ENCODE measurements at places on chromosomes 12 and 14. TPM values are rescaled to one million over a fixed set of nuclear protein-coding genes. Genes with fewer than 3 reads are reported as not detected.

DNA sequence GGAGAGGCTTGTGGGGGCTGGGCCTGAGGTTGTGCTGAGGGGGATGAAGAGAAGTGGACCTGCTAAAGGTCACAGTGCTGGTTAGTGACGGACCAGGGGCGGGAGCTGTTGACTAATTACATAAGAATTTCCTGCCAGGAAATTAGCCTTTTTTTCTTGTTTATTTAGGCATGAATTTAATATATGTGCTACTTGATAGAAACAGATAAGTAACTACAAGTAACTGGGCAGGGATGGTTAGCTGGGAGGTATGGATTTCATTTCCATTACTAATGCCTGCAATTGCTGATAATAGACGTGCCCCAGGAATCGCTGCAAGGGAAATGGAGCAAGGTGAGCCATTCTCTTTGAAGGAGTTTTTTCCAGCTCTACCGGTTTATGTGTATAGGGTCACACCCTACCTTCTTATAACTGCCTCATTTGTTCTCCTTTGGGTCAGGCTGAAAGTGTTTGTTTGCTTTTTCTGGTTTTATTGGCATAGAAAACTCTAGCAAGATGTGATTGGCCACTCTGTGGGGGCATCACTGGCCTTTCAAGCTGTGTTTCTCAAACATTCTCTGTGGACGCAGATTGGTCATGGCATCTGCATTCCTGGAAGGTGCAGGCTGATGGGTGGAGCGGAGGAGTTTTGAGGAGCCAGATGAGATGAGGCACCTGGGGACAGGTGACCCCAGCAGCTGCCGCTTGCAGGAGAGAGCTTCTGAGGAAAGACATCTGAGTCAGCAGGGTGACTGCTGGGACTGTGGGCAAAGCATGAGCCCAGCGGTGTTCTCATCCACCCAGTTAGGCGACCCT is 19.0 kb upstream of the GPRC5A start:
- peak; percentile 91 for DNase-seq

- no peak for DNase-seq
Measured at GRCh38 chr12:63163541-63163940, 12.5 kb upstream of the AVPR1A start.

DNA sequence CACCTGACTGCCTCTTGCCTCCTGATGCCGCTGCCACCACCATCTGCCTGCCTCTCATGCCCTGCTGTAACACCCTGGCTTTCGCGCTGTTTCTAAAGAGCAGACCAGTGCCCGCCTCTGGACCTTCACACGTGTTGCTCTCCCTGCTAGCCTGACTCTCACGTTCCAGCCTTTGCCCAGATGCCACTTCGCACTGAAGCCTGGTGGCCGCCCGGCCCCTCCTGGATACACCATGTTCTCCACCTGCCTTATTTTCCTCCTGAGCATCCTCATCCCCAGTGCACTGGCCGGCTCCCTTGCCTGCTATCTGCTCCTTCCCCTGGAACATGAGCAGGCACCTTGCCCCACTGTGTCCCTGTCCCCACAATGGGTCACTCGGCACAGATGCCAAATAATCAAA is 146.5 kb downstream of the PIWIL1 start:
- no peak for DNase-seq

Gene RPS6KL1
- not detected for total RNA-seq

GRCh38 chr12:93805736-93806141 is 128.6 kb downstream of the CRADD start:
- no peak for DNase-seq
